Articular chondrocyte of knee joint (primary cell): ENCODE measurements at places on chromosomes 16 and 17. TPM values are rescaled to one million over a fixed set of nuclear protein-coding genes. Genes with fewer than 3 reads are reported as not detected.

CLEC10A gene
- total RNA-seq, result not detected in 2 replicates

CDH11 gene
- 278 and 468 TPM in 2 replicates for total RNA-seq

EFNB3 gene
- total RNA-seq, result 0.54 and 0.91 TPM in 2 replicates

P3H4 gene
- total RNA-seq, result 41.6 and 49.8 TPM in 2 replicates

ITGAE gene
- total RNA-seq, result 25.0 and 30.9 TPM in 2 replicates

ITGAX gene
- total RNA-seq, result under 0.01 and 0.52 TPM in 2 replicates

CARD14 gene
- under 0.01 and 0.13 TPM in 2 replicates for total RNA-seq

BTBD17 gene
- not detected in 2 replicates for total RNA-seq

UBALD1 gene
- total RNA-seq, result 2.5 and 4.3 TPM in 2 replicates

GPR139 gene
- total RNA-seq, result not detected in 2 replicates

ZPBP2 gene
- not detected in 2 replicates for total RNA-seq

CIBAR2 gene
- 0.11 TPM in 1 of 2 replicates, not detected in the other for total RNA-seq

TTYH2 gene
- total RNA-seq, result 1.3 and 1.8 TPM in 2 replicates

MYH8 gene
- total RNA-seq, result not detected in 2 replicates

AANAT gene
- not detected in 2 replicates for total RNA-seq

ARHGAP23 gene
- 53.6 and 58.0 TPM in 2 replicates for total RNA-seq

FBXO31 gene
- 25.6 and 30.6 TPM in 2 replicates for total RNA-seq

ADAD2 gene
- total RNA-seq, result not detected in 2 replicates

RGS9 gene
- total RNA-seq, result 0.78 and 1.6 TPM in 2 replicates

OR1F1 gene
- total RNA-seq, result not detected in 2 replicates

TMEM92 gene
- total RNA-seq, result under 0.01 TPM in 1 of 2 replicates, not detected in the other

ARL4D gene
- 21.6 and 28.4 TPM in 2 replicates for total RNA-seq

TMEM220 gene
- total RNA-seq, result 3.6 and 6.8 TPM in 2 replicates

CSHL1 gene
- not detected in 2 replicates for total RNA-seq

MYBBP1A gene
- total RNA-seq, result 36.4 and 48.7 TPM in 2 replicates

FOXJ1 gene
- not detected in 2 replicates for total RNA-seq

KRTAP9-2 gene
- total RNA-seq, result not detected in 2 replicates

NR1D1 gene
- total RNA-seq, result 4.0 and 4.8 TPM in 2 replicates

EXOC7 gene
- 92.2 and 94.1 TPM in 2 replicates for total RNA-seq

SMIM5 gene
- 0.22 TPM in 1 of 2 replicates, not detected in the other for total RNA-seq

SCIMP gene
- total RNA-seq, result not detected in 2 replicates

PIRT gene
- total RNA-seq, result not detected in 2 replicates

GCGR gene
- total RNA-seq, result not detected in 2 replicates

HSD3B7 gene
- 42.6 and 51.9 TPM in 2 replicates for total RNA-seq

GLP2R gene
- 0.13 and 0.22 TPM in 2 replicates for total RNA-seq

TGFB1I1 gene
- 46.3 and 54.0 TPM in 2 replicates for total RNA-seq

SYCE1L gene
- not detected in 2 replicates for total RNA-seq

BICDL2 gene
- 0.11 TPM in 1 of 2 replicates, not detected in the other for total RNA-seq

TBC1D3E gene
- not detected in 2 replicates for total RNA-seq

C17orf113 gene
- 0.11 and 0.26 TPM in 2 replicates for total RNA-seq

GABARAPL2 gene
- total RNA-seq, result 43.4 and 49.8 TPM in 2 replicates

TBL3 gene
- 17.5 and 19.1 TPM in 2 replicates for total RNA-seq

CCL17 gene
- not detected in 2 replicates for total RNA-seq

ANKRD13B gene
- 7.1 and 7.7 TPM in 2 replicates for total RNA-seq

MYO15B gene
- 4.2 and 5.6 TPM in 2 replicates for total RNA-seq

PHLPP2 gene
- total RNA-seq, result 13.5 and 14.2 TPM in 2 replicates

OTOP3 gene
- not detected in 2 replicates for total RNA-seq

MMP15 gene
- 3.8 and 3.9 TPM in 2 replicates for total RNA-seq

GNG13 gene
- not detected in 2 replicates for total RNA-seq

PERCC1 gene
- total RNA-seq, result not detected in 2 replicates
